ENCODE measurements at places on chromosomes 5 and 9.

DNA sequence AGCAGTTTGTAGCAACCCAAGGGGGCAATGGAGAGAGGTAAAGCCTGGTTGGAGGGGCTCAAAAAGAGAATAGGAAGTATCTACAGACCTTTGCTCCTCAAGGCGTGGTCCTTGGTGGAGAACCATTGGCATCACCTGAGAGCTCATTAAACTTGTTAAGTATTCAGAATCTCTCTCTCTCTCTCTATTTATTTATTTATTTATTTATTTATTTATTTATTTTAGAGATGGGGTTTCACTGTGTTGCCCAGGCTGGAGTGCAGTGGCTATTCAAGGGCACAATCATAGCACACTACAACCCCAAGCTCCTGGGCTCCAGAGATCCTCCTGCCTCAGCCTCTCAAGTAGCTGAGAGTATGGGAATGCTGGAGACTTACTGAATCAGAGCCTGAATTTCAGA is 193.1 kb upstream of the ADCY2 start:
- DNase-seq: no peak

GRCh38 chr5:96117771-96118651 is 156.4 kb upstream of the ELL2 start:
- DNase-seq: no peak

DNA sequence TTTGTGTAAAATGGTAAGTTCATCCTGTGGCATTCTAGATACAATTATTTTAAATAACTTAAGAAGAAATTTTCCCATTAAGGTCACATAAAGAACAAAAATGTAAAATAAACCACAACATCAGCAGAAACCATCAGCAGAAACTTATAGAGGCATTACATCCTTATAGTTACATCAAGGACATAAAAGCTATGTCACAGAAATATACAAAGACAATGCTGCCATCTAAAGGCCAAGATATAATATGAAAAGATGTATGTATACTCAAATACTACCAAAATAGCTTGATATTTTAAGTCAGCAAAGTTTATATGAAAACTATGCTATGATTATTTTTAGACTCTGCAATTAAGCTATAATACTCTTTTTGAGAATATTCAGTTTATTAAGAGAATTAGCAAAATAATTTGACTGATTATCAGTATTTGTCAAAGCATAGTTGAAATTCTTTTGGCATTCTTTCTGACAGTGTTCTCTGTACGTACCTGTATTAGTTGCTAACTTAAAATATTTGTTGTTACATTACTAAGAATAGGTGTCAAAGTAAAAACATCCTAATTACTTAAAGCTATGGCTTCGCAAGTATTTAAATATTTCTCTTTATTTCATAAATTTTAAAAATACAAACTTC is 36.2 kb downstream of the FBXL17 start:
- peak; percentile 77 for DNase-seq

DNA sequence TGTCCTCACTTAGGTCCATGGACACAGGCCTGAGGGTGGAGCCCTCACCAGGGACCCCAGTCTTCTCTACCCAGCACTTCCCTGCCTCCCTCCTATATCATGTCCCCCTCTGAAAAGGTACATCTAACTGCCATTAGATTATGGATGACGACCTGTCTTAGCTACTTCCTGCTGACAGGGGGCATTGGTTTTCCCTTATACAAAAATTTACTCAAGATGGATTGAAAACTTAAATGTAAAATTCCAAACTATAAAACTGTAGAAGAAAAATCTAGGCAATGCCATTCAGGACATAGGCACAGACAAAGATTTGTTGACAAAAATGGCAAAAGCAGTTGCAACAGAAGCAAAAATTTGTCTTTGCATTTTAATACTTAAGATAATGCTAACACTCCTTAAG is 623.2 kb upstream of the FAM174A start:
- DNase-seq: no peak

GRCh38 chr9:107218829-107219485 is 64.1 kb upstream of the RAD23B start:
- no peak for DNase-seq

- DNase-seq: no peak
These were observed 180.5 kb upstream of the PTPRD start for GRCh38 chr9:10793306-10793705.

DNA sequence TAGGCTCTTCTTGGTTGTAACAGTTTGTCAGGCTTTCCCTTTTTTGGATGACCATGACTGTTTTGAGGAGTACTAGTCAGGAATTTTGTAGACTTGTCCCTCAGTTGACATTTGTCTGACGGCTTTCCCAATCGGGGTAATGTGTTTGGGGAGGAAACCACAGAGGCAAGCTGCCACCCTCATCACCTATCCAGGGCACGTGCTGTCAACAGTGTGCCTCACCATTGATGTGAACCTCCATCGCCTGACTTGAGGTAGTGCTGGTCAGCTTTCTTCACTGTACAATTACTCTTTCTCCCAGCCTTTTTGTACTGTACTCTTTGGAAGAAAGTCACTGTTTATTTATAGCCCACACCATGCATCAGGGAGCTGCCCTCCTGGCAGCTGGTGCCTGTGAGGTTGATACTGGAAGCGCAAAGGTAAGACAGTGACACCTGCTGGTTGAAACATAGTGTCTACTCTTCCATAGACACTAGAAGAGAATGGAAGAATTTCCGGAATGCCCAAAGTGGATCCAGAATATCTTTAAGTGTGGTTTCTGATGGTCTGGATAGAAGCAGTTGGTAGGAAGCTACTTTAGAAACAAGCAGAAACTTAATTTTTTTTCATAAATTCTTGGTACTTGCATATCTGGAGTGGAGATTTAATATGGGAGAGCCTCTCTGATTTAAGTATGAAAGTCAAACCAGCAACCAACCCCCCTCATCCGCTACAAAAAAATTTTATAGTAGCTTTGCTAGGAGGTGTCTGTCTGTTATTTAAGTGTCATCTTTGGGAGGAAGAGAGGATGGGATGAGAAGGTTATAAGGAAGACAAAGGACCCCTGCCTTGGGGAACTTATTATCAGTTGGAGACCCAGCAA is 69.3 kb downstream of the SNX30 start:
- DNase-seq: peak; percentile 76

DNA sequence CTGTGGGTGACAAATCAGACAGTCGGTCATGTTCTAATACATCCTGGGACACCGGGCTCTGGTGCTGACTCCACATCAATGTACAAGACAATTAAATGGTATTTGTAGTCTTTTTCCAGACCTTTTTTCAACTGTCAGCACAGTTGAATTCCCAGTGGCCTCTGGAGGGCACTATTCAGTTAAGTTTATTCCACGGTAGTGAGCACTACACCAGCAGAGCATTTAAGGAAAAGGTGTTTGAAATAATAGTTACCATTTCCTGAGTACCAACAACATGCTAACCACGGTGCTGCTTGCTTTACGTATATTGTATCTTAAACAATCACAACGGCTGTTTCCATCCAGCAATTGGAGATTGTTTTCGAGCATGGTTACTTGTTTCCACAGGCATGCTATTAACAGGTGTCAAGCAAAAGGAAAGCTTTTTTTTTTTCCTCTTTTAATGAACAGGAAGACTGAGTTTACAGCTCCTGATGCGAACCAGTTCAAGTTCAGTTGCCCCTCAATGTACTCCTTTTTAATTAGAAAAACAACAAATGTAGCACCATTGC is 186.7 kb downstream of the PDZD2 start:
- peak; percentile 60 for DNase-seq

- no peak for DNase-seq
These were observed 311.4 kb downstream of the TMEM167A start for GRCh38 chr5:82765765-82766164.

DNA sequence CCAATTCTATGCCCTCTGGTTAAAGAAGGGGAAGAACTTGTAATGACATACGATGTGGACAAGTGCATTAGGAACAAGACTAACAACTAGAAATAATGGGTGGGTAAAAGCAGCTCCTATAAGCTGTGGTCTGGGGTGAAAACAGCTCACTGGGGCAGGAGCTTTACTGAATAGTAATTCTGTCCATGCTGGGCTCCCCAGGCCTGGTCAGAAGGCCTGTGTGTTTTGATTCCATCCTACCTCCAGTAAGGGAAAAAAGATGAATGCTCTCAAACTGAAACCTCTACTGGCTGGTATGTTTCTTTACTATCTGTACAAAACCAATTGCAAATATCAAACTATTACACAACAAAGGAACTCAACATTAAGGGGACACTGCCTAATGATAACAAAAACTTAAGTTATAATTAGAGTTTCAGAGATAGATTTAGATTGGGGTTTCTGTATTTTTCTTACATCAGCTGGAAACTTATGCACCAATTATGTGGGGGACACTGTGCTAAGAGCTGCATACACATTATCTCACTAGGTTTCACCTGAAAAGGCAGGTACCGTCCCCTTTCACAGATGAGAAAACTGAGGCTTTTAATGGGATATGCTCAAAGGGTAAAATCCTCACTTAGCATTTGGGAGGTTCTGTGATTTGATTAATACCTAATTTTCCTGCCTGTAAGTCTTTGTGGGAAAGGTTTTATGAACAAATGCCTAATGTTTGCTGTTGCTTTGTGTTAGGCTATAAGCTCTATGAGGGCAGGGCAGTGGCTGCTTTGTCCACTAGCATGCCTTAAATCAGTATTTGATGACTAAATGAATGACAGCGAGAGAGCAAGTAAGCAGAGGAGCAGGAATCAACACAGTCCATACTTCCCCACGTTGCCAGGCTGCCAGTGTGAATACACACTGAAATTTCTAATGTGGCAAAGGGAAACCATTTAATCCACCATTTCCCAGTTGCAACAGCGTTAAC is 53.6 kb downstream of the ELL2 start:
- DNase-seq: no peak

GRCh38 chr5:152397581-152397980 is 7.5 kb downstream of the NMUR2 start:
- no peak for DNase-seq

- no peak for DNase-seq
These were observed 31.9 kb upstream of the JADE2 start for GRCh38 chr5:134493461-134494055.

DNA sequence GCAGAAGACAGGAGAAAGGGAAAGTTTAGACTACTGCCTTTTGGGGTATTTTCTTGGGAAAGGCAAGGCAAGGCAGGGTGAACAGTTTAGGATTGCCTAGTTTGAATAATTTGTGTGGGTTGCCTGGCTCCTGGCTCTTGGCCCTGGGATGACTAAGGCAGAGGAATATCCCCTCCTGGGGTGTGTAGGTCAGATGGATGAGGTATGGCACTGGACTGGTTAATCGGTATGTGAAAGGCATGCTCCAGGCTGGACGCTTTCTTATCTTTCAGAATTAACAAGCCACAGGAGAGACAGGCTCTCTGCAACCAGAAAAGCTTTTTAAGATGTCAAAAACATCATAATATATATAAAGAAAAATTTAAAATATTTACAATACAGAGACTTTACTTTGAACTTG is 58.6 kb downstream of the STARD4 start:
- DNase-seq: no peak

GRCh38 chr5:124456249-124456648 is 290.2 kb downstream of the ZNF608 start:
- DNase-seq: no peak

DNA sequence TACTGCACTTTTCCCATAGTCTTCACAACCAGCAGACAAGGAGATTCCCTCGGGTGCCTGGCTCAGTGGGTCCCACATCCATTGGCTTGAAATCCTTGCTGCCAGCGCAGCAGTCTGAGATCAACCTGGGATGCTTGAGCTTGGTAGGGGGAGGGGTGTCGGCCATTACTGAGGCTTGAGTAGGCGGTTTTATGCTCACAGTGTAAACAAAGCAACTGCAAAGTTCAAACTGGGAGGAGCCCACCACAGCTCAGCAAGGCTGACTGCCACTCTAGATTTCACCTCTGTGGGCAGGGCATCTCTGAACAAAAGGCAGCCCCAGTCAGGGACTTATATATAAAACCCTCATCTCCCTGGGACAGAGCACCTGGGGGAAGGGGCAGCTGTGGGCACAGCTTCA is 512.3 kb upstream of the MPDZ start:
- DNase-seq: no peak

DNA sequence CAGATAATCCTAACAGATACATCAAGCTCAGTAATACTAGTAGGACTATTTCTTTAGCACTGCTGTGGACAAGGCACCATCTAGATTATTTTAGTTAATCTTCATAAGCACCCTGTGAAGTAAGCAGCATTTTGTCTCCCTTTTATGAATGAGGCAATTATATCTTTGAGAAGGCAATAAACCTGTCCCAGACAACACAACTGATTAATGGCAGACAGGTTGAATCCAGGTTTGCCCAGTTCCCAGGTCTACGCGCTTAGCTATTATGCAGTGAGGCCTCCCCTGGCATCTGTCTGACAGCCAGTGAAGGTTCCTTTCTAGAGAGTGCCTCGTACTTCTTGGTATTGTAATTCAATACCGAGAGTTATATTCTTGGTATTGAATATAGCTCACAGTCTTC is 9.7 kb upstream of the LVRN start:
- DNase-seq: no peak

GRCh38 chr5:65903581-65903980 is 22.8 kb upstream of the ERBIN start:
- DNase-seq: no peak

- peak; percentile 82 for DNase-seq
These were observed 2.1 kb upstream of the ANXA2R start for GRCh38 chr5:43042176-43042625.

GRCh38 chr5:65198456-65199120 is 283.1 kb downstream of the ADAMTS6 start:
- no peak for DNase-seq

- DNase-seq: peak; percentile 35
These were observed 509.7 kb downstream of the PSAT1 start for GRCh38 chr9:78806492-78807160.

DNA sequence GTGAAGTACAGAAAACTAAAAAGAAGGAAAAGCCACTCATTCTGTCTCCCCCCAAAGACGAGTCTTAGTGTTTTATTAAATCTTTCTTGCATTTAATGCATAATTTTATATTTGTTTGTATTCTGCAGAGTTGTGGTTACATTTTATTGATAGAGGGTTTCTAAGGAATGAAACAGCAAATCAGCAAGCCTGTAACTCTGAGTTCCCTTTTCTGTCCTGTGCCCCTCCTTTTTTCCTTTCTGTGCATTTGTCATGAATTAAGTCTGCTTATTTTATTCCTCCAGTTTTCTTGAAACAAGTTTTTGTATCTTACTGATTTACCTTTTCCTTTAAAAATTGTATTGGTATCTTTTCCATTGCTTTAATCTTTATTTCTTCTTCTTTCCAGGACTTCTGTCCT is 132.8 kb downstream of the MUSK start:
- no peak for DNase-seq

- no peak for DNase-seq
These were observed 211.6 kb downstream of the SLIT3 start for GRCh38 chr5:169089343-169089742.

Data from brain (organoid and tissue), 16 donors.